ENCODE measurements at places on chromosomes 3 and 15.

DNA sequence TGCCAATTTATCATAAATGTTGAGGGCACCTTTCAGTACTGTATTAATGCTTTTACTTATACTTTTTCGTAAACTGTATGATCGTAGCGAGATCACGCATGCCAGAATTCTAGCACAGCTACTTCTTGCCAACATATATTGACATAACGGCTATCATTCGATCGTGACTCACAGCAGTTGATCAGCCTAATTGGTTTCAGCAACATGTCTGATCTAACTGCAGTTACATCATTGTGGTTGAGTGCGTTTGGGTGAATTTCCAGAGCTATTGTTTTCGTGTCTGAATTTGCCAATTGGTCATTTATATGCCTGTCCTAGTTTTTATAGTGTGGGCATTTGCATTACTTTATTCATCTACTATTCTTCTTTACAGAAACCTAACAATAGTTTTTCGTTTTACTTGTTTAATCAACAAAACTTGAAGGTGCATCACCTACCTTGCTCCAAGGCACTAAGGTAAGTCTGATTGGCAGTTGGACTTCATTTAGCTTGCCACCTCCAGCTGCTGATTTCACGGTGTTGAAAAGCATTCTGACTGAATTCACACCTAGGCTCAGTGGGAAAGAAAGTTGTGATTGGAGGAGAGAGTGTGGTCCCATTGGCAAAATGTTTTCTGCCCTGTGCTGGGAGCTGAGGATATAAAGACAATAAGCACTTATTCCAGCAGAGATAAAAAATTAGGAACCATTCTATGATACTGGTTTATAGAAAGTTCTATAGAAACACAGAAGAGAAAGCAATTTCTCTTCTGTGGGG, 120.9 kb upstream of the RGMA start:
- DNase-seq, result no peak

GRCh38 chr3:108322352-108322751, 26.0 kb downstream of the HHLA2 start:
- DNase-seq, result no peak

- DNase-seq, result no peak
Measured at GRCh38 chr3:189406148-189406547, 225.0 kb upstream of the TP63 start.

DNA sequence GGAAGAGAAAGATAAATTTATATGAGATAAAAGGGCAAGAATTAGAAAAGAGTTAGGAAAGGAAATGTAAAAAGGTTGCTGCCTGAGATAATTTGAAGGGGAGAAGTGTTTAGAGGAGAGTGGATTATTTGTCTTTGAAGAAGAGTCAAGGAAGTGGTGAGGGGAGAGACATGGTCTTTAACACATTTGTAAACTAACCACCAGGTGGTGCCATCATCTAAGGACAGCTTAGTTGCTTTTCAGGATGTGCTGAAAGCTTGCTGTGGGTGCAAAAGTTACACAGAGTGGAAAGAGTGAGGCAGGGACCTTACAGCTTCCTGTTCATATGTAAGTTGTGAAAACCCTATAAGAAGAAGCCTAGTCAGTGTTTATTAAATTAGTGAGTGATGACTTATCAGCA, 114.1 kb upstream of the DNAJC19 start:
- no peak for DNase-seq

- DNase-seq, result no peak
Measured at GRCh38 chr3:147418371-147418781, 9.2 kb downstream of the ZIC1 start.

- DNase-seq, result peak; percentile 16
Measured at GRCh38 chr3:10950476-10951294, 41.9 kb upstream of the SLC6A1 start.

GRCh38 chr3:39122813-39123212, 15.3 kb downstream of the TTC21A start:
- no peak for DNase-seq
